ENCODE measurements at places on chromosomes 7 and 10.
A peak's percentile ranks its signal among the peaks of the same experiment; 100 is the strongest.

- DNase-seq, result peak; percentile 64
Observed at GRCh38 chr10:11225935-11226334, 208.3 kb downstream of the CELF2 start.

- no peak for DNase-seq
Observed at GRCh38 chr7:33900501-33900900, 4.8 kb upstream of the BMPER start.

- no peak for DNase-seq
Observed at GRCh38 chr7:55481155-55481554, 91.1 kb downstream of the VOPP1 start.

DNA sequence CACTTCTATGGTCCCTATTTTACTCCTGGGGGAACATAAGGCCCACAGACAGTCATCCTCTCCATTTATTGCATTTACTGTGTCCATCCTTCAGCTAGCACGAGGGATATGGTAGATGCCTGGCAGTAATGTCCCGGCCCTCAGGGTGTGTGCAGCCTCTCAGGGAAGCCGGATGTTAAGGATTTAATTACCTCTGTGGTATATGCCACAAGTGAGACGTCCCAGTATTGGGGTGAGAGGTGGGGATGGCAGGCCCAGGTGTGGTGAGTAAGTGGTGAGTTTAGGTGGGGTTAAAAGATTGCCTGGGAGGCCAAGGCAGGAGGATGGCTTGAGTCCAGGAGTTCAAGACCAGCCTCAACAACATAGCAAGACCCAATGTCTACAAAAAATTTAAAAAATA, 144.9 kb downstream of the SH3PXD2A start:
- no peak for DNase-seq

DNA sequence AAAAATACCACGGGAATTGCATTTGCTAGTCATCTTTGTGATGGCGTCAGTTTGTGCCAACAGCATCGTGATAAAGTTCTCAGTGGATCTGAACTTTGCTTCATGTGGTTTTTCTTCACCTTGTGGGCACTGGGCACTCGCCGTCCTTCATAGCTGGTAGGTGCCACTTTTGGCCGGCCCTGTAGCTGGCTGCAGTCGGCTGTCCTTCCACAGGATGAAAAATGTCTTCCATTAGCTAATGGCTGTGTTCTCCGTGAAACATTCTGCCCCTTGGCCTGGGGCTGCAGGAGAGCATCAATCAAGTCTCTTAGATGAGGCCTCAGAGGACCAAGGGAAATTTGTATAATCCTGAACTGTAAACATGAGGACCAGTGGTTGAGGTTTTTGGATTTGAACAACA, 145.3 kb downstream of the DYNC1I1 start:
- no peak for DNase-seq

- DNase-seq, result no peak
Observed at GRCh38 chr10:92800134-92800733, 48.1 kb upstream of the EXOC6 start.

- DNase-seq, result no peak
Observed at GRCh38 chr10:43667317-43667731, 18.6 kb upstream of the ZNF32 start.

GRCh38 chr7:2405201-2405600, 1.8 kb downstream of the CHST12 start:
- DNase-seq, result no peak

GRCh38 chr7:69599955-69600709, 1.9 kb downstream of the AUTS2 start:
- DNase-seq, result no peak

- DNase-seq, result no peak
Observed at GRCh38 chr10:118276204-118276603, 65.9 kb downstream of the FAM204A start.

DNA sequence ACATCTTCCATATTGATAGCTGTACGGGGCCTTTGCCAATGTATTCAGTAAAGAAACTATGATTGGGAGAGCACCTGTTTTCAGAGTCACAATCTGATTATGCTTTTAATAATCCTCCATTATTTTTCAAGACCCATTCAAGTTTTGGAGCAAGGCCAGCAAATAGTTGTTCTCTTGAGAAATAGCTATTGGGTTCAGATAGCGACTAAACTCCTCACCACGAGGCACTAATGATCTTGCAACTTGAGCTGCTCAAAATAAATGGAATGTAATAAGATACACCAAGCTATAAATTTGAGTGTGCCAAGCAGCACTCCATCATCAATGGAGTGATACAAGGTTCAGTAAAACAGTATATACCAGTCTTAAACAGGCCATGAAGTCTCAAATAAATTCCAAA, 7.4 kb upstream of the MALRD1 start:
- no peak for DNase-seq

DNA sequence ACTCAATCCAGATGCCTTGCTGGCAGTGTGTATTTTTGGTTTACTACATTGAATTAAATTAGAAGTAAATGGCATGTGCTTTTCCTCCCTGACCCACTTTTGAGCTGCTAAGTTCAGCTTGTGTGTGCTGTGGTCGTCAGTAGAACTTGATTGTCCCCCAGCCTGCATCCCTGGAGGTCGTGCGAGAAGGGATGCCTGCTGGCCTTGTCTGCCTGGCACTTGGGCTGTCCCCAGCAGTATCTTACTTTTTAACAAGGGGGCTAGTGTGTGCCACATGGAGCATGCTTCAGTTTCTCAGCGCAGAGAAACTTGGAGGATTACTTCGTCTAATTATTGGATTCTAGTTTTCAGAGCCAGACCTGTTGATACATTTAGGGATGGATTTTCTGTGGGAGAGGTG, 80.2 kb downstream of the ADCY1 start:
- no peak for DNase-seq

DNA sequence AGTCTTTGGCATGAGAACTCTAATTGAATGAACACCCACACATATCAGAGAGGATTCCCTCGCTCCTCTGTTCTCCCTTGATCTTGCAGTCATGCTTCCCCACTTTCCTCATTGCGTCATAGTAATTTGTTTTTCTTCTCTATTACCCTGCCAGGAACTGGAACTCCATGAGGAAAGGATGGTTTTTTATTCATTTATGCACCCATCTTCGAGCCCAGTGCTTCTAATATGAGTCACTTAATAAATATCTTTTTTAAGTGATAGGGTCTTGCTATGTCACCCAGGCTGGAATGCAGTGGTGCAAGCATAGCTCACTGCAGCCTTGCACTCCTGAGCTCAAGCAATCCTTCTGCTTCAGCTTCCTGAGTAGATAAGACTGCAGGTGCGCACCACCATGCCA, 83.5 kb downstream of the OTUD1 start:
- DNase-seq, result no peak

GRCh38 chr10:84493951-84494848, 165.8 kb downstream of the CCSER2 start:
- DNase-seq, result no peak

DNA sequence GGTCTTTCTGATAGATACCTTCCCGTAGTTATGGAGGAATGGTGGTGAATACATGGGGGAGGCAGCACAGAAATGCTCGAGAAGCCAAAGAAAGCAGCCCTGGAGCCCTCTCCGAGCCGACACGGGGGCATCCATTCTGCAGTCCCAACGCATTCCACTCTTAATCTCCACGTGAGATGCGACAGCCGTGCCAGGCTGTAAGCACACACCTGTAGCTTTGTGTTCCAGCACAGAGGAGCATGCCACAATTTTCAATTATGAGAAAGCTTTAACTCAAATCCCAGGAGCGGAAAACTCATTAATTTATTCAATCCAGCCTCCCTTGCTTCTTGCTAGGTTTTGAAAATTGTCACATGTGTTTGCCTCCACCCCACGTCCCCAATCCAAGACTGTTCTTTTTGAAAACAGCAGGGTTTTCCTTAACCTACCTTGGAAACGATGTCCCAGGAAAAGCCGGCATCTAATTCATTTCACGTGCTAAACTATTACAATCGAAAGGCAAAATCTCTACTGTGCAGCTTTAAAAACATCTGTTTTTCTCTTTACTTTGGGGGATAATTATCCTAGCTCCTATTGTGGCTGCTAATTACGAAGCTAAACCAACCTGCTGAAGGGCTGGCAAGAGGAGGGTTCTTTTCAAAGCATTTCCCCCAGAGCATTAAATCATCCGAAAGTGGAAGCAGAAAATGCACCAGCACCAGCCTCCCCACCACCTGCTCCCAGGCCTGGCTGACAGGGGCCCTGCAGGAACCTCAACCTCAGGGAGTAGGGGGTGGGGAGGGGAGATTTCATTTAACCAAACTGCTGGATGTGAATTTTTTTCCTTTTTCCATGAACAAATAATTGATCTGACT, 56.0 kb upstream of the CHST15 start:
- DNase-seq, result no peak

DNA sequence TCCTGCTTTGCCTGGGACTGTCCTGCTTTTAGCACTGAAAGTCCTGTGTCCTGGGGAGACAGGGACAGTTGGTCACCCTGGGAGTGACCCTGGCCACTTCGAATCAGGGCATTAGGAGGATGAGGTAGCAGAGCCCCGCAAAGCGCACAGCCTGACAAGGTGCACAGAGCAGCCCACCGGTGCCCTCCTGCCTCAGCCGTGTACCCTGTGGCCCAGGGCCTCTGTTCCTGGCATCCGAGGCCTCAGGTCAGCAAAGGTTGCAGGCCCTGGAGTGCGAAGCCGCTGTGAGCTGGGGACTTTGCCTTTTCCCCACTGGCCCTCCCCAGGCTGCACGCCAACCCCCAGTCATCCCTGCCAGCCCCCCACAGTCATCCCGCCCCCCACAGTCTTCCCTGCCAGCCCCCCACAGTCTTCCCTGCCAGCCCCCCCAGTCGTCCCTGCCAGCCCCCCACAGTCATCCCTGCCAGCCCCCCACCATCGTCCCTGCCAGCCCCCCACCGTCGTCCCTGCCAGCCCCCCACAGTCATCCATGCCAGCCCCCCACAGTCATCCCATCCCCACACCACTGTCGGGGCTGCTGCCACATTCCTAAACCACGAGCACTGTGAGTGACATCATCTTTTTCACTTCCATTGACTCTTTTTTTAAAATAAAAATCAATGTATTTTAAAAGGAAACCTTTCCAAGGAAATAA, 91.8 kb downstream of the RGS10 start:
- DNase-seq, result no peak

DNA sequence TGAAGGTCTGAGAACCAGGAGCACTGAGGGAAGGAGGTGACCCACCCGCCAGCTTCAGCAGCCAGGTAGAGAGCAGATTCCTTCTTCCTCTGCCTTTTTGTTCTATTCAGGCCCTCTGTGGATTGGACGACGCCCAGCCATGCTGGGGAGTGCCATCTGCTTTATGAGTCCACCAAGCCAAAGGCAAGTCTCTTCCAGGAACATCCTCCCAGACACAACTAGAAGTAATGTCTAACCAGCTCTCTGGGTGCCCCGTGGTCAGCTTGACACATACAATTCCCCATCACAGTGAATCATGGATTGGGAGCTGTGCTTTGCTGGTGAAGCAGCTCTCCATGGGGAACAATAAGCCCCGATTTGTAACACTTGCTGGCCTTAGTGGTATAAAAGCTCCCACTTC, 125.2 kb downstream of the CCDC3 start:
- DNase-seq, result no peak

DNA sequence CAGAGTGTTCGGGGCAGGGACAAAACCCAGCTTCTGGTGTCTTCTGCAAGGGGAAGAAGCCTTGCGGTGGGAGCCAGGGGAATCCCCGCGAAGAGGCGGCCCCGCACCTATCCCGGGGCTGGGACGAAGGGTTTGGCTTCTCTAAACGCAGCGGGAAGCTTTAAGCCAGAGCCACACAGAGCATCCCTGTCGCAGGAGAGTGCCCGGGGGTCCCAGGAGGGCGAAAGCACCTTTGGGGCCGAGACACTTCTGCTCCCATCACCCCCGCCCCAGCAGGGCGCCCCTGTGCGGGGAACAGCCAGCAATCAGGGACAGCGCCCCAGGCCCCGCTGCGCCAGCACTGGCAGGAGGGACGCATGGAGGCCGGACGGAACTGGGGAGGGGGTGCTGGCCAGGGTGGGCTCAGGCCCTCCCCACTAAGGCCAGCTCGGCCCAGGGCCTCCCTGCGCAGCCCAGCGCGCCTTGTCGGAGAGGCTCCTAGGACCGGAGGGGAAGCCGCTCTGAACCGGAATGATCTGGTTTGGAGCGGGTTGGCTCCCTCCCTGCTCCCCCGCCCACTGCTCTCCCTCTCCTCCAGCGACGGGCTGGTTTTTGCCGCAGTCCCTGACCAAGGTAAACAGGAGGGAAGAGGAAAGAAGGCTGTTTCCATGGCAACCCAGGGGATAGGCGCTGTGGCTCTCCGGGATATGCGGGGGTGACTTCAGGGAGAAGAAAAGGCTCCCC, 63.9 kb downstream of the TMEM209 start:
- DNase-seq, result peak; percentile 33

GRCh38 chr10:124629415-124629814, 114.8 kb downstream of the FAM53B start:
- DNase-seq, result no peak

DNA sequence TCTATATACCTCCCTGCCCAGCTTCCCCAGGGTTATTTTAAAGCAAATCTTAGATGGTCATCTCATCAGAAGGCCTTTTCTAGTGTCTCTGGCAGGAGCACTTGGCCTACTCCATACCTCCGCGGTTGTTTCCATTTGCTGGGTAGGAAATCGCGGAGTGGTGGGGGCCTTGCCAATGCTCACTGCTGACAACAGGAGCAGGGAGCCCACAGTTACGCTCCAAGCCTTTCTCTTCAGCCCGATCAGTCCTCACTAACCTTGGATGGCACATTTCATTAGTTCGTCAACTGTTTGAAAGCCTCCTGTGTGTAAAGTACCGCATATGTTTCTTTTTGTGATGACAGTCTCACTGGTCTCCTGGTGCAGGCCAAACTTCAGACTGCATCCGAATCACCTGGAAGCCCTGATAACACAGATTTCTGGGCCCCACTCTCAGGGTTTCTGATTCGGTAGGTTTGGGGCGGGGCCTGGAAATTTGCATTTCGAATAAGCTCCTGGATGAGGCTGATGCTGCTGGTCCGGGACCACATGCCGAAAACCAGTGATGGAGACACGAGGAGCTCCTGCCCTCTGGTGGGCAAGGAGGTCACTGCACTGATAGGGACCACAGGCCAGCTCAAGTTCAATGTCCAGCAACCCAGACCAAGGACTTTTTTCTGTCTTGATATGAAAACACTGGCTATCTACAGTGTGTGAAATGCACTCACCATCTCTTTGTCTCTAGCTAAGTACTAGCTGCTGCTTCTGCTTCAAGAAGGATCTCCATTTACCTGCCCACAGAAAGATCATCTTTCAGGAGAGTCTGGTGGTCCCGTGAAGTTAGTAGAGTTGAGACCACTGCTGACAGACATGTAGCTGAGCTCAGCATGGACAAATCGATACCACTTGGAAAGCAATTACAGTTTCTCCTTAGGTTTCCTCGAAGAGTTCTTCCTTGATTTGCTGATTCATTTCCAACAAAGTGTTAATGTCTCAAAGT, 14.0 kb downstream of the LRGUK start:
- DNase-seq, result peak; percentile 20
